IPS DF 19.7 (cell line): ENCODE measurements at places on chromosomes 6 and 20.

- DNase-seq, result no peak
Observed at GRCh38 chr6:147711476-147711875, 203.0 kb downstream of the SAMD5 start.

DNA sequence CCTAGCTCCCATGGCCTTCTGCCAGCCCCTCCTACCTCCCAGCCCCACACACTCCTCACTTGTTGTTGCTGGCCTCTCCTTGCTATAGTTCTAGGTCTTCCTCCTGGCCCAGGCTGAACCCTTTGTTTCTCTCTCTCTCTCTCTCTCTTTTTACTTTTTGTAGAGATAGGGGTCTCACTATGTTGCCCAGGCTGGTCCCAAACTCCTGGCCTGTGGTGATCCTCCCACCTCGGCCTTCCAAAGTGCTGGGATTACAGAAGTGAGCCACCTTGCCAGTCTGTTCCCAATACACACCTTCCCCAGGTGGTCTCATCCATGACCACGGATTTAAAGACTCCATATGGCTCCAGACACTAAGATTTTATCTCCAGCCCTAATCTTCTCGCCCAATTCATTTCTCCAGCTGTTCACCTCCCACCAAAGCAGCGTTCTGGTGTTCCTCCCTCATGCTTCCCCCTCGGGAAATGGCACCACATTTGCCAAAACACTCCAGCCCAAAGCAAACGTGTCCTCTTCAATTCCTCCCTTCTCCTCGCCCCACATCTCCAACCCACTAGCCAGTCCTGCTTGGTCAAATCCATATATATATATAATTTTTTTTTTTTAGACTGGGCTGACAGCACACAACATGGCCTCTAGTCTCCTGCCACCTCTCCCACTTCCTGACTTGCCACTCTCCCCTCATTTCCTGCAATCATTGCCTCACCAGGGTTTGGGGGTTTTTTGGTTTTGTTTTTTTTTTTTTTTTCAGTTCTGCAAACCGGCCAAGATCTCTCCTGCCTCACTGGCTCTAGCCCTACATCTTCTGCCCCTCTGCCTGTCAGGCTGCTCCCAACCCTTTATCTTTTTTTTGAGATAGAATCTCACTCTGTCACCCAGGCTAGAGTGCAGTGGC is 104.4 kb downstream of the NCR2 start:
- no peak for DNase-seq

DNA sequence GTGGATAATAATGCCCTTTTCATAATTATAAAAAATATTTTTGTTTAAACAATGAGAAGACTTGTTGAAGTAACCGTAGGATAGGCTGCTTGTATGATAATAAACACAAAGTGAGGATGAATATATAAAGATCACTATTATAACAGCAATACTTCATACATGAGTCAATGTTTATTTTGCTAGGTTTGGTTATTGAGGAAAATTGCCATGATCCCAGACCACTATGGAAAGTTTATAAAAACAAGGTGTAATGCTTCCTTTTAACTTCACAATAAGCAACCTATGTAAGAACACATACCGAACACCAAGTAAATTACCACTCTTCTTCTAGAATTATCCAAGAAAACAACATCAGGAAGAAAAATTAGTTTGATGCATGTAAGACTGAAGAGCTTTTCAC is 495.3 kb upstream of the RNF217 start:
- no peak for DNase-seq

DNA sequence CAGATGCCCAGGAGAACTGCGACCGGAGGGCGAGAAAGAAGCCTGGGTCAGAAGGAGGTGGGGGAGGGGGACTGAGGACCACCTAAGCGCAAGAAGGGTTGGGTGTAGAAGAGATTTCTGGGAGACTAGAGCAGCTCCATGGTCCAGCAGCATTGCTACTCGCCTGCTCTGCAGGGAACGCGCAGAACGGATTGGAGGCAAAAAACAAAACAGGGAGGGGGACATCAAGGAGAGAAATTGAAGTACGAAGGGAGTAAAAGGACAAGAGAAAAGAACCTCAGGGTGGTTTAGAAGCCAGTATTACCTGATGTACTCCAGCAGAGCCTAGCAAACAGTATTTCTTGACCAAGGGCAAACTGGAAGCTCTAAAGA is 537 bp upstream of the GABBR1 start:
- DNase-seq, result no peak

GRCh38 chr6:36692861-36693702 is 4.5 kb upstream of the RAB44 start:
- DNase-seq, result no peak

GRCh38 chr6:4271761-4272470 is 136.5 kb upstream of the ECI2 start:
- no peak for DNase-seq

GRCh38 chr20:56460459-56460858 is 8.0 kb upstream of the RTF2 start:
- no peak for DNase-seq

DNA sequence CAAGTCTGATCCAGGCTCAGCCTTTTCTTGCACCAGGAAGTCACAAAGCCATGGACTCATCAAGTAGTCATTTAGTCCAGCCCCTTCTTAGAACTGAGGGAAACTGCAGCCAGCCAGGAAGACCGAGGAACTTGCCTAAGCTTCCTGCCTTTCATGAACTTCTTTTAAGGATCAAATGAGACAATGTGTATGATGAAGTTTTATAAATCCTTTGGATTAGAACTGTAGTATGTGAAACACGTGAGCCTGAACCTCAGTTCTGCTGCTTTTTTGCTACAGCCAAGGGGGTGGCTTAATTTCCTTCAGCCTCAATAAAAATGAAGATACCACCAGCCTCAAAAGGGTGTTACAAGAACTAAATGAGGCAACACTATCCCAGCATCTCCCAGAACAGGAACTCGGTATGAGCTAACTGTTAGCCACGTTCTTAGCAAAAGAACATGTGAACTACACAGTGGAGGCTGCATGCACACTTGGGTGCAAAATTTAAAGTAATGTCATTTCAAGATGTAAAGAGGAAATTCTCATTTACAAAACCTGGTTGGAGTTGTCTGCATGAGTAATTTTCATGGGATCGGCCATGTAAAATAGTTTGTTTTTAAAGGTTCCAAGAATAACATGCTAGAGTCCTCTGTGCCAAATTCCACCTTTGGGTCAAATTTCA is 76.0 kb upstream of the TBC1D7 start:
- DNase-seq, result no peak

DNA sequence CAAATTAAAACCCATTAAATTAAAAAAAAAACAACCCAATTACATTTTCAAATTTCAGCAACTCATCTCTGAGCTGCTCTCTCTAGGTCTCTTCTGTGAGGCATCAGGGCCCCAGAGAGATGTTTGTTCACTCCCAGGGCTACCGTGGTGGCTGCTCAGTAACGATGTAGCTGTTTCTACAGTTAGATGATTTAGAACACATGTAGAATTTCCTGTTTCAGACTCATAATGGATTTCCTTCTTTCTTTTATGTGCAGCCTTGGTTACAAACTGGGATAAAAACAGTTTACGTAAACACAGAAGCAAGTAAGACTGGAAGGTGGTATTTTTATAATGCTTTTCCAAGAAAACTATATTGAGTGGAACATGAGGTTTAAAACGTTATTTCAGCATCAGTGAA is 116.1 kb upstream of the CCN2 start:
- no peak for DNase-seq

- no peak for DNase-seq
Observed at GRCh38 chr20:44135012-44135412, 52.0 kb downstream of the JPH2 start.

DNA sequence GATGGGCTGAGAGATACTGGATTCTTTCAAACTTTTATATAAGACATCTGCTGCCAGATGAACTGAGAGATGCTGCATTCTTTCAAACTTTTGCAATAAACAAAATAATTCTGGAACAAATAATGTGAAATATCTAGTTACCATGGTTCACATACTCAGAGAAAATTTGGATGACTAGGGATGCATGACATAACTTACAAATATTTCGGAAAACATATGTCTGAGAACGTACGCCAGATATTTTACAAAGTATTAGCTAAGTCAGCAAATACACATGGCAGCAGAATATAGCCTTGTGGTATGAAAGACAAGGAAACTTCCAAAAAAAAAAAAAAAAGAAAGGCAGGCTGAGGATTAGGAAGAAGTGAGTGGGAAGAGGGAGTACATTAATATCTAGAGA is 113.3 kb upstream of the TRAF3IP2 start:
- DNase-seq, result no peak

DNA sequence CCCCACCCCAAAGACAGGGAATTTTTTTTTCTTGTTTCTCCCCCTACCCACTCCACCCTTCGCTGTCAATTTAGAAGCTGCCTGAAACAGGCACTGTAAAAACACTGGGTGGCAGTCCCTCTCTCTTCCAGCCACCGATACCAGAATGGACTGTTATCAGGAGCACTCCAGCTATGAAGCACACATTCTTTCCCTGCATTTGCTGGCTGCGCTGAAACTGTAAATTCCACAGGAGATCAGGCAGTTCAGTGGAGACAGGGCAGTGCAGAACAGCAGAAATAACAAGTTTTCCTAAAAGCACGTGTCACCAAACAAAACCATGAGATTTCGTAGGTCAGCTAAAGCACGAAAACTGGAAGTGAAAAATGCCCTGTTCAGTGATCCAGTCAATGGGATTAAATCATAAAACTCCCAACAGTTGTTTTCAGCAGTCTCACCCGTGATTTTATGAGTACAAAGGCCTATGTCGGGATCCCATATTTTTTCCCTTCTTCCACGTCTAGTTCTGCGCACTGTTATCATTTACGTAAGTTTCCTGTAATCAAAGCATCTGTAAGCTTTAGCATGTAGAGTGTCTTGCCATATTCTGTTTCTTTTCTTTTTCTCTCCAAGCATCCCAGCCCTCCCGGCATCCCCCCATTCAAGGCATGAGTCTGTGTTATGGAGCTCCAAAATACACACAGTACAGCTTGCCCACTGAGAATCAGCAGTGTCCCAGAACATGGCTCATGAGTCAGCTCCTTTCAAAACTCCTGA is 359.9 kb upstream of the EPHA7 start:
- DNase-seq, result no peak

DNA sequence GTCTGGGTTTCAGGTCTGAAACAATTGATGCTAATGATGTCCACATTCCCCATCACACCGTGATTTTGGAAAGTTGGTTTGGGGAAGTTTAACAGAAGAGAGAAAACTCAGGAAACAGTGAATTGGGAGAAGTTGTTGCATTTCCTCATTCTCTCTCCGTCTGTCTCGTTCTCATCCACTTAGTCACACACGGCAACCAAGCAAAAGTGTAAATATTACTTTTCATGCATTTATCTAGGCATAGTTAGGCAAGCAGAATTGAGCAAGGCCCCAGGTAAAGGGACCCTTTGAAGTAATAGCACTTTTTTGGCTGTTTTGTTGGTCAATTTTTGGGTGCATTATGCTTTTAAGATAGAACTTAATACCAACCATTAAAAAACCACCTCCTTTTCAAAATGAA is 137.0 kb upstream of the SULF2 start:
- DNase-seq, result no peak

DNA sequence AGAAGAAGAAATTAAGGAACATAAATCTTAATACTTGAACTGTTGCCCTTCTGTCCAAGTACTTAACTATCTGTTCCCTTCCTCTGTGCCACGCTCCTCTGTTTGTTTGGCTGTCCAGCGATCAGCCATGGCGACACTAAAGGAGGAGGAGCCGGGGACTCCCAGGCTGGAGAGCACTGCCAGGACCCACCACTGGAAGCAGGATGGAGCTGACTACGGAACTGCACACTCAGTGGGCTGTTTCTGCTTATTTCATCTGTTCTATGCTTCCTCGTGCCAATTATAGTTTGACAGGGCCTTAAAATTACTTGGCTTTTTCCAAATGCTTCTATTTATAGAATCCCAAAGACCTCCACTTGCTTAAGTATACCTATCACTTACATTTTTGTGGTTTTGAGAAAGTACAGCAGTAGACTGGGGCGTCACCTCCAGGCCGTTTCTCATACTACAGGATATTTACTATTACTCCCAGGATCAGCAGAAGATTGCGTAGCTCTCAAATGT is 17.1 kb downstream of the IRF4 start:
- DNase-seq, result no peak

- DNase-seq, result no peak
Observed at GRCh38 chr6:137723273-137724017, 143.6 kb upstream of the TNFAIP3 start.

DNA sequence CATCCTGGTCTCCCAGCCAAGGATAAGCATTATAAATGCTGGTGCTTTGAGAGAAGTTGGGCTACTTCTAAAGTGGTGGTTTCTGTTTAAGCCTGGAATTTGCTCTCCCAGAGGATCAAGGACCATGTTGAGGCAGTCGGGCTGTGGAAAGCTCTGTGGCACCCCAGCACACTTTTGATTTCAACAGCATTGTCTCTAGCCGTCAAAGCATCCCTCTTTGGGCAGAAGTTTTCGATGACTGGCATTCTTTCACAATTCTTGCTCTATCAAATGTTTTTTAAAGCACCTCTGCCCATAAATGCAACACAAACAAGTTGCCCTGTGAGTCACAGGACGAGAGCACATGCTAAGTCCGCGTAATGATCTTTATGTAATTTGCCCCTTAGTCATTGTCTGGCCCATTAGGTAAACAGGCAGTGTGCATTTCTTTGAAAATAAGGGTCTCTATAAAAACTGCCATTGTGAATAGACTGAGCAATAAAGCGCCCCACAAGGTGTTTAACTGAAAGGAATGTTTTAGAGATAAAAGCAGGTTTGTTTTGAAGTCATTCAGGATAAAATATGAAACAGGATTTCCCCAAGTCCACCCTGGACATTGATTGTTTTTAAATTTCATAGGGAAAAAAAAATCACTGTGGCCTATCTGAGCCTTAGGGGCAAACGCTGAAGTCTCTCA is 44.7 kb upstream of the FOXQ1 start:
- no peak for DNase-seq

DNA sequence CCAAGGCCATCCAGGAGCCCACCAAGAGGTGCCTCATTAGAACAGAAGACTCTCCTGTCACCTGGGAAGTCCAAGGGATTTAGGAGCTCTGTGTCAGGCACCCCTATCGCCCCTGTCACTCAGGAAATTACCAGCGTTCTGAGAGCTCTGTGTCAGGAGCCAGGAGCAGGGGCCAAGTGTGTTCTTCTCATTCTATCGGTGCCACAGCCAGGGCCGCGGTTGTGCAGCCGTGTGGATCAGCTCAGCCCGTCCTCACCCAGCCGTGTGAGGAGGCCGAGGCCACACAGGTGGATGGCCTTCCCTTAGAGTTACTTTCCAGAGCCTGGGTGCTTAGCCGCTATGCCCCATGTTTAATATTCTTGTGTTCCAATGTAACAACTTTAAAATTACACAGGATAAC is 9.8 kb downstream of the MTG2 start:
- no peak for DNase-seq

- no peak for DNase-seq
Observed at GRCh38 chr6:167756597-167756996, 70.1 kb upstream of the AFDN start.

GRCh38 chr20:45933266-45934045 is 1.0 kb upstream of the PCIF1 start:
- peak; percentile 86 for DNase-seq

DNA sequence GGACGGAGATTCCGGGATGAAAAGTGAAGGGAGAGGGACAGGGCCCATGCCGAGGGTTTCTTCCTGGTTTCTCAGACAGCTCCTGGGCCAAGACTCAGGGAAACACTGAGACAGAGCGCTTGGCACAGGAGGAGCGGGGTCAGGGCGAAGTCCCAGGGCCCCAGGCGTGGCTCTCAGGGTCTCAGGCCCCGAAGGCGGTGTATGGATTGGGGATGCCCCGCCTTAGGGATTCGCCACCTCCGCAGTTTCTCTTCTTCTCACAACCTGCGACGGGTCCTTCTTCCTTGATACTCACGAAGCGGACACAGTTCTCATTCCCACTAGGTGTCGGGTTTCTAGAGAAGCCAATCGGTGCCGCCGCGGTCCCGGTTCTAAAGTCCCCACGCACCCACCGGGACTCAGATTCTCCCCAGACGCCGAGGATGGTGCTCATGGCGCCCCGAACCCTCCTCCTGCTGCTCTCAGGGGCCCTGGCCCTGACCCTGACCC is 55.0 kb upstream of the HLA-A start:
- no peak for DNase-seq
